Articular chondrocyte of knee joint (primary cell): ENCODE measurements at places on chromosomes 5 and 9. TPM values are rescaled to one million over a fixed set of nuclear protein-coding genes. Genes with fewer than 3 reads are reported as not detected.

ISL1 gene
- not detected in 2 replicates for total RNA-seq

PFN3 gene
- total RNA-seq, result not detected in 2 replicates

CMBL gene
- 14.2 and 14.4 TPM in 2 replicates for total RNA-seq

SPATA31D4 gene
- not detected in 2 replicates for total RNA-seq

RFESD gene
- total RNA-seq, result 3.4 and 4.1 TPM in 2 replicates

TMC1 gene
- 0.39 and 0.76 TPM in 2 replicates for total RNA-seq

BTNL8 gene
- not detected in 2 replicates for total RNA-seq

MEGF10 gene
- total RNA-seq, result 0.78 and 4.5 TPM in 2 replicates

LCN2 gene
- total RNA-seq, result 0.39 TPM in 1 of 2 replicates, not detected in the other

WDR38 gene
- not detected in 2 replicates for total RNA-seq

PCDHA4 gene
- total RNA-seq, result 0.26 and 0.32 TPM in 2 replicates

LECT2 gene
- not detected in 2 replicates for total RNA-seq

ADAMTSL1 gene
- 206 and 277 TPM in 2 replicates for total RNA-seq

OR1J2 gene
- total RNA-seq, result 0.26 and 0.32 TPM in 2 replicates

FOXD4L6 gene
- total RNA-seq, result 0.13 TPM in 1 of 2 replicates, not detected in the other

MOB3B gene
- total RNA-seq, result 0.13 and 0.22 TPM in 2 replicates

C5orf22 gene
- 29.9 and 39.9 TPM in 2 replicates for total RNA-seq

IL4 gene
- not detected in 2 replicates for total RNA-seq

ATP10B gene
- not detected in 2 replicates for total RNA-seq

LRRC19 gene
- under 0.01 TPM in 1 of 2 replicates, not detected in the other for total RNA-seq

LCN6 gene
- not detected in 2 replicates for total RNA-seq

FAM151B gene
- total RNA-seq, result 13.7 and 14.6 TPM in 2 replicates

CMYA5 gene
- 5.2 and 6.1 TPM in 2 replicates for total RNA-seq

CDX1 gene
- 0.22 TPM in 1 of 2 replicates, not detected in the other for total RNA-seq

IGFBPL1 gene
- 0.22 TPM in 1 of 2 replicates, not detected in the other for total RNA-seq

PDZD2 gene
- total RNA-seq, result 0.13 and 0.76 TPM in 2 replicates

FAM221B gene
- not detected in 2 replicates for total RNA-seq

ANKRD31 gene
- 0.13 and 0.65 TPM in 2 replicates for total RNA-seq

PPP3R2 gene
- total RNA-seq, result not detected in 2 replicates

SUSD3 gene
- total RNA-seq, result 2.7 and 7.2 TPM in 2 replicates

OSMR gene
- 145 and 202 TPM in 2 replicates for total RNA-seq

PLPPR1 gene
- under 0.01 TPM in 1 of 2 replicates, not detected in the other for total RNA-seq

COL15A1 gene
- total RNA-seq, result 56.8 and 175 TPM in 2 replicates

SLC27A6 gene
- total RNA-seq, result under 0.01 and 0.76 TPM in 2 replicates

CACFD1 gene
- total RNA-seq, result 6.6 and 7.3 TPM in 2 replicates

RECK gene
- total RNA-seq, result 117 and 126 TPM in 2 replicates

RGS7BP gene
- total RNA-seq, result under 0.01 TPM in 1 of 2 replicates, not detected in the other

GPR151 gene
- total RNA-seq, result not detected in 2 replicates

CDH12 gene
- not detected in 2 replicates for total RNA-seq

GABRA6 gene
- not detected in 2 replicates for total RNA-seq

SPATA6L gene
- 1.8 TPM in 2 replicates for total RNA-seq

DMRT1 gene
- not detected in 2 replicates for total RNA-seq

IQGAP2 gene
- not detected in 2 replicates for total RNA-seq

SELENOP gene
- 229 and 351 TPM in 2 replicates for total RNA-seq

FGF10 gene
- 2.2 and 3.5 TPM in 2 replicates for total RNA-seq

SLC6A3 gene
- 0.11 and 0.13 TPM in 2 replicates for total RNA-seq

SLC24A2 gene
- under 0.01 TPM in 2 replicates for total RNA-seq

IFNK gene
- total RNA-seq, result not detected in 2 replicates

PCDHAC2 gene
- total RNA-seq, result 0.13 and 0.22 TPM in 2 replicates

PCDHGC5 gene
- 4.7 and 8.1 TPM in 2 replicates for total RNA-seq

SCGB3A2 gene
- total RNA-seq, result not detected in 2 replicates

DMRT3 gene
- not detected in 2 replicates for total RNA-seq

FBP1 gene
- 1.2 and 5.1 TPM in 2 replicates for total RNA-seq

ARL14EPL gene
- 0.11 and 0.13 TPM in 2 replicates for total RNA-seq

OBP2B gene
- total RNA-seq, result not detected in 2 replicates

LCNL1 gene
- total RNA-seq, result 0.11 and 0.65 TPM in 2 replicates

ACTBL2 gene
- not detected in 2 replicates for total RNA-seq

PCDHGC4 gene
- total RNA-seq, result 5.6 and 6.4 TPM in 2 replicates
